Activated CD8-positive, alpha-beta memory T cell treated with anti-CD3 and anti-CD28 coated beads, Interleukin-2, amount 10 ng/mL, durations not matched to agents 7 days and 5 days (primary cell): ENCODE measurements at places on chromosomes 6 and 20. TPM values are rescaled to one million over a fixed set of nuclear protein-coding genes. Genes with fewer than 3 reads are reported as not detected.

DNA sequence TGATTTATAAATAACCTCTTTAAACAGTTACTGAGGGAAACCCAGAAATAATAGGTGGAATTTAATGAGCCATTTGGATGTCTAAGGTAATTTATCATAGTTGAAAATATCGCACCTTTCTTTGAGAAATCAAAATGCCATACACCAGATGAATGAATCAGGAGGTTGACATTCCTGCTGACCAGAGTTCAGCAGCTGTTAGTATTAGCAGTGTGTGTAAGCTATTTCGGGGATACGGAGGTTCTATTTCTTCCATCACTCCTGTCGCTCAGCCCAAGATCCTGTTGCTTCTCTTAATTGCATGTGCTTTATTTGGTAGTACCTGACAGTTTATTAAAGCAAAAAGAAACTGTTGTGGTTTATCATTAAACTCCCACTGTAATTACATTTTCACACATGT, 67.1 kb downstream of the HDGFL1 start:
- no peaks in the 10 kb centered on the region for H3K27me3 ChIP-seq
- H3K4me1 ChIP-seq, result no peaks in the 10 kb centered on the region
- no peak for DNase-seq

GRCh38 chr6:113076116-113076515, 729.0 kb downstream of the RFPL4B start:
- no peak overlapping the region for H3K4me3 ChIP-seq
- H3K36me3 ChIP-seq, result no peaks in the 10 kb centered on the region
- no peaks in the 10 kb centered on the region for H3K4me1 ChIP-seq
- no peak overlapping the region for H3K27ac ChIP-seq
- H3K27me3 ChIP-seq, result no peaks in the 10 kb centered on the region

DNA sequence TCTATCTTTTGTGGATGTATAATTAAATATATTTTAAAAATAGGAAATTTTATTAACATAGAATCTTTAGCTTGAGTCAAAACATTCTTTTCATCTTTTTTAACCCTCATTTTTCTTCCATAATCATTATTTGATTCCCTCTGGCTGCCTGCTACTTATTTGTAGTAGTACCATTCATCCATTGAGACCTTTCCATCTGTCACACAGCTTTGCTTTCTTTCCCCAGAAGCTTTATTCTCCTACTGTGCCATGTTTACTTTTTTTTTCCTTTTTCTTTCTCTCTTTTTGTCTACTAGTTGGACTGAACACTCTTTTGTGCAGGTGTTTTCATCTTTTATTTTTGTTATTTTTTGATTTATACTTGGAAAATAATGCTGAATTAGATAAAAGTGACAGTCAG, 522.6 kb upstream of the MMS22L start:
- no peaks in the 10 kb centered on the region for H3K27me3 ChIP-seq
- H3K36me3 ChIP-seq, result no peaks in the 10 kb centered on the region
- H3K4me3 ChIP-seq, result no peak overlapping the region
- DNase-seq, result no peak
- H3K27ac ChIP-seq, result no peak overlapping the region

- no peaks in the 10 kb centered on the region for H3K36me3 ChIP-seq
- H3K4me1 ChIP-seq, result no peaks in the 10 kb centered on the region
- no peak for DNase-seq
- H3K27me3 ChIP-seq, result no peaks in the 10 kb centered on the region
Measured at GRCh38 chr20:12827816-12828385, 180.9 kb upstream of the SPTLC3 start.

DNA sequence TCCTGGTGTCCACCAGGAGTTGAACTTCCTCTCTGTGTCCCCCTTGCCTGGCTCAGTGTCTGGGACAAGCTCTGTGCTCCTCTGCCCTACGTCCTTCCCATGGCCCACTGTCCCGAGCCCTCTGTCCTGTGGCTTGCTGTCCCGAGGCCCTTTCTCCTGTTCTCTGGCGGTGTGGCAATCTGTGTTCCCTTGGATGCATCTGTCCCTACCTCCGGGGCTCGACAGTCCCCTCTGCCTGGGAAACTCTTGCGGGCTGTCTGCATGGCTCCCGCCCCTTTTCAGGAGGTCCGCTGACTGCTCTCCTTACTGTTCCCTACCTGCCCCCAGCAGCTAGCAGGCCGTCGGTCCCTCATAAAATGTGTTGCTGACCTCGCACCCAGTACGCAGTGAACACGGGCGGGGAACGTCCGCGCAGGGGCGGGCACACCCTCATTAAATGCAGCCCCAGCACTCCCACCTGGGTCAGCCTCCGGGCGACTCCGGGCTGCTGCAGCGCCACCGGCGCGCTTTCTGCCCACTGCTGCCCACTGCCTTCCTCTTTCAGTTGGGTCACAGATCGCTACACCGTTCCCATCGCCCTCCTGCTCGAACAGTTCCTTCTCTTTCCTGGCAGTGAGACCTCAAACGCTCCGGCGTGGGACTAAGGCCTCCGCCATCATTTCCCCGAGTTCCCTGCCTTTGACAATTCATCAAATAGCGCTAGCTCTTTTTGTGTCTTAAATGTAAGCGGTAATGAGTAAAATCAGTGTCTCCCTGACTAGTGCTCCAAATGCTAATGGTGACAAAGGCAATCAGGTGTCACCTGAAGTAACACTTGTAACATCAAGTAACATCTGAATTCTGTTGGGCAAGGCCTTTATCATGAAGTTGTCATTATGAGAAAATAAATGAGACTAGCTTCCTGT, 60.5 kb downstream of the RSPH3 start:
- H3K27me3 ChIP-seq, result peaks cover 28% of the 10 kb centered on the region
- peaks cover 2% of the 10 kb centered on the region for H3K36me3 ChIP-seq

DNA sequence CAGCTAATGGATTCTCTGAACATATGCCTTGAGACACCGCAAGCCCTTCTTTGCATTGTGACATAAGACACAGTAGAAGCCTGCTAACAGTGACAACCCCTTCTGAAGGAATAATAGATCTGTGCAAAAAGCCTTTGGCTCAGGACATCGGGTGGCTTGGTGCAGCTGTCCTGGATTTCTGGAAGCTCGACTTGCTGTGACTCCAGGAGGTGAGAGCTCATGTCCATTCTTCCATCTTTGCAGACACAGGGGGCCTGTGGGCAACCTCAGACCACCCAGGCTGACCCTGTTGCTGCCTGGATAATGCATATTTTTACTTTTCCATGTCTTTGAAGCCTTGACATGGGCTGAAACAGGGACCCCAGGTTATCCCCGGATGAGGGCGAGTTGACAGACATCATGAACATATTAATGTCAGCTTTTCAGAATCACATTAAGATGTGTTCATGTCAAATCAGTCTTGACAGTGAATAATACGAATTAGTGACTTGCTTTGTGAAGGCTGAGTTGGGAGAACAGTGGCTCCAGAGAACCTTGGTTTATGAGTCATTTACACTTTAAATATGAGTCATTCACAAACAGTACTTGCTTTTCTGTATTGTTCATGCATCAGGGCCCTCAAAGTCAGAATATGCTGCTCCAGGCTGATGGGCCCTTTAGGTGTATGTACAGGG, 66.8 kb upstream of the IYD start:
- H3K36me3 ChIP-seq, result peaks cover 3% of the 10 kb centered on the region
- H3K27ac ChIP-seq, result no peak overlapping the region
- H3K27me3 ChIP-seq, result peaks cover 16% of the 10 kb centered on the region
- DNase-seq, result peak; percentile 50
- H3K4me1 ChIP-seq, result peaks cover 15% of the 10 kb centered on the region

The DYNLRB1 gene
- 88.5 TPM for total RNA-seq

The GNAS-AS1 gene
- 1.8 TPM for total RNA-seq

DNA sequence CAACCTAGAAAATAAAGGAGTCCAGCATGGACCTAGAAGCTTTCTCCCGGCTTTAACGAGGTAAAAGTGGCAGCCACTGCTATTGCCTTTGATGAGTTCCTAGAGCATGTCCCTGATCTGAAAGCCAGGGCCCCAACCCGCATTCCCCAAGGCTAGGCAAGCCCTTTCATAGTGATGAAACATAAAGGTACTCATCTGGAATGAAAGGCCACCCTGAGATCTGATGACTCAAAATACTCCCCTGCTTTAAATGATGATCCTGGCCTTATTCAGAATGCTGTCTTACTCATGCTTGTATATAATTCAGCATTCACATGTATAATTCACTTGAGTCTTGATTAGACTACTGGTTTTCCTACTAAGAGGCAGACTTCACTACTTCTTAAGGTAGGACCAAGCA, 21.3 kb downstream of the TTPAL start:
- no peak overlapping the region for H3K4me3 ChIP-seq
- no peak for DNase-seq
- peaks cover 30% of the 10 kb centered on the region for H3K4me1 ChIP-seq
- no peak overlapping the region for H3K27ac ChIP-seq

GRCh38 chr6:141309295-141309694, 823.4 kb upstream of the GJE1 start:
- no peak overlapping the region for H3K27ac ChIP-seq
- no peaks in the 10 kb centered on the region for H3K36me3 ChIP-seq
- H3K4me3 ChIP-seq, result no peak overlapping the region
- peaks cover 5% of the 10 kb centered on the region for H3K4me1 ChIP-seq

The DOK5 gene
- 4.4 TPM for total RNA-seq

DNA sequence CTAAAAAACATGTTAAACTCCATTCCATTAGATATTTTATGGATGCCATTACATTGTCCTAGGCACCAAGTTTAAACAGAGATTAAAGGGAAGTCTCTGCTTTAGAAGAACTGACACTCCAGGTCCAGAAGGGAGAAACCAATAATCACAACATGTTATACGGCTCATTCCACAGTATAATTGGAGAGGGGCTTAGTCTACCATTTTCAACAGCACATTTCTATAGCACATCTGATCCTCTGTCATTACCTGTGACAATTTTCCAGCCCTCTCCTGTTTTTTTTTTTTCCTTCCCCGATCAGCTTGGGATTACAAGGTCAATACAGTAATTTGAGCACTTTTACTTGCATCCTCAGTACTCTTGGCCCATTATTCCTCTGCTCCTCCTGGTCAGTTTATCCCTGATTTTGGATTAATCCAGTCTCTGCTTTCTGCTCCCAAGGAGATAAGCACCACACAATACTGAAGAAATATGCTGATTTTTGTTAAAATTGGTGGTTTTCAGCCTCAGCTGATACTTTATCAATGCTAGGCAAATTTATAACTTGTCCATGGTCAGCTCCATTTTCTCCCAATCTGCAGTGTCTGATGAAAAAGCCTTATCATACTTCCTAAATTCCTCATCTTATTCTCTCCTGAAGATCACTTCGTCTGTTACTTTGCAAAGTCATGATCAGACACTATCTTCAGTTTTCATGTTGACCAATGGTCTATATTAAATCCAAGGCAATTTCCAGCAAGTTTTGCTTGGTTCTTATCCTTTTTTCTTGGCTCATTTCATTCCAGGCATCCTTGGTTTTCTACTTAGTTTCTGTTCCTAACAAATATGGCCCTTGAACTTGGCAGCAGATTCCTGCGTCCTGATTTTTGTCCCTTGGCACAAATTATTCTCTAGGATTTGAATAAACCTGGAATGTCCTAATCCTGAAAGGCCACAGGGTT, 30.8 kb upstream of the SYNCRIP start:
- peaks cover 62% of the 10 kb centered on the region for H3K36me3 ChIP-seq
- no peak overlapping the region for H3K4me3 ChIP-seq
- no peak for DNase-seq
- peak overlapping the region; percentile 48 for H3K27ac ChIP-seq
- peaks cover 3% of the 10 kb centered on the region for H3K27me3 ChIP-seq

DNA sequence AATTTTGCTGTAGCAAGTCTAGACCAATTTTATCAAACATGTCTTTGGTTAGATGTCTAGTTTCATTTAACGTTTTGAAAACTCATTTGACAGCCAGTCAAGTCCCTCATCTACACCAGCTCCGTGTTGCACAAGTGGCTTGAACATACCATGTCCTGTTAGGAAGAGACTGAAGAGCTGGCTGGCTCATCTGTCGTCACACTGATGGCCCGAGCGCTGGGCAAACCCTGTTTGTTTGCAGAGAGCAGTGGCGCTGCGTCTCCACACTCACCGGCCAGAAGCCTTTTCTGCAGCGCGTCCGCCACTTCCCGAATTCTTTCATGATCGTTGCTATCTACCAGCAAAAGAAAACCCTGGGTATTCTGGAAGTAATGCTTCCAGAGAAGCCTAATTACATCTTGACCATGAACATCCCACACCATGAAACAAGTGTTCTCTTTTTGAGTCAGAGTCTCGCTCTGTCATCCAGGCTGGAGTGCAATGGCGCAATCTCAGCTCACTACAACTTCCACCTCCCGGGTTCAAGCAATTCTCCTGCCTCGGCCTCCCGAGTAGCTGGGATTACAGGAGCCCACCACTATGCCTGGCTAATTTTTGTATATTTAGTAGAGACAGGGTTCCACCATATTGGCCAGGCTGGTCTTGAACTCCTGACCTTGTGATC, 10.7 kb upstream of the TCFL5 start:
- H3K27ac ChIP-seq, result no peak overlapping the region
- H3K27me3 ChIP-seq, result peaks cover 14% of the 10 kb centered on the region
- peaks cover 15% of the 10 kb centered on the region for H3K4me1 ChIP-seq
- DNase-seq, result no peak

- peaks cover 44% of the 10 kb centered on the region for H3K27me3 ChIP-seq
- H3K4me1 ChIP-seq, result peaks cover 10% of the 10 kb centered on the region
- no peaks in the 10 kb centered on the region for H3K36me3 ChIP-seq
Measured at GRCh38 chr6:30151580-30151979, 9.4 kb downstream of the TRIM10 start.

DNA sequence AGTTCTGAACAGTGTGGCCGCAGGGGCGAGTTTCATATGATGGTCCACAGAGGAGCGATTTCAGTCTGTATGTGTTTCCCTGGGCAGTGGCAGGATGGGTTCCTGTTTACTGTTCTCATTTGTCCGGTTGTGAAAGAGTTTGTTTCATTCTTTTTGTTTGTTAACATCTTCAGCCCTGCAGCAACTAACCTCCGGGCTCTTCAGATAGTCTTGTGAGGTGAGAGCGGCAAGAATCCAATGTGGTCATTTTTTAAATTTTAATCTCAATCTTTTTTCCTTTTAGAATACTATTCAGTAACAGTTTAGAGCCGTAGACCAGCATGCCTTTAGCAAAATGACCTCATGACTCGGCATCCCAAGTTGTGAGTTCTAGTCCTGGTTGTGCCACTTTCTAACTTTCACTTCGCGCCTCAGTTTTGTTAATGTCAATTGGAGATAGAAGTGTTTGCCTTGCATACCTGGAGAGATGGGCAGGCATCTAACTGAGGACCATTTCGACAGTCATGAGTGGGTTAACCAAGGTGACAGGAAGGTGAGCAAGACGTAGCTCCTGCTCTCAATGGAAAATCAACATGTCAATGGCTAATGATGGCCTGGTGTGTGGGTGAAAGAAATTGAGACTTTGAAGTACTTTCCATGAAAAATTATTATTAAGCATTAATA, 38.5 kb upstream of the PXDC1 start:
- H3K4me1 ChIP-seq, result no peaks in the 10 kb centered on the region
- peaks cover 3% of the 10 kb centered on the region for H3K27me3 ChIP-seq
- H3K36me3 ChIP-seq, result no peaks in the 10 kb centered on the region
- no peak overlapping the region for H3K27ac ChIP-seq
- no peak for DNase-seq

The DSP gene
- total RNA-seq, result 0.12 TPM
